Activated CD4-positive, alpha-beta memory T cell treated with anti-CD3 and anti-CD28 coated beads for 36 hours (primary cell): ENCODE measurements at places on chromosomes 3 and 15. TPM values are rescaled to one million over a fixed set of nuclear protein-coding genes. Genes with fewer than 3 reads are reported as not detected.

- DNase-seq = no peak
These were observed 213.7 kb downstream of the ZBTB20 start for GRCh38 chr3:114933407-114933806.

GRCh38 chr3:139627759-139628158 is 50.0 kb downstream of the NMNAT3 start:
- no peak for DNase-seq

- no peak for DNase-seq
These were observed 30.3 kb downstream of the IL12A start for GRCh38 chr3:160018959-160019358.

GRCh38 chr3:113228498-113229286 is 17.3 kb downstream of the BOC start:
- no peak for DNase-seq

DNA sequence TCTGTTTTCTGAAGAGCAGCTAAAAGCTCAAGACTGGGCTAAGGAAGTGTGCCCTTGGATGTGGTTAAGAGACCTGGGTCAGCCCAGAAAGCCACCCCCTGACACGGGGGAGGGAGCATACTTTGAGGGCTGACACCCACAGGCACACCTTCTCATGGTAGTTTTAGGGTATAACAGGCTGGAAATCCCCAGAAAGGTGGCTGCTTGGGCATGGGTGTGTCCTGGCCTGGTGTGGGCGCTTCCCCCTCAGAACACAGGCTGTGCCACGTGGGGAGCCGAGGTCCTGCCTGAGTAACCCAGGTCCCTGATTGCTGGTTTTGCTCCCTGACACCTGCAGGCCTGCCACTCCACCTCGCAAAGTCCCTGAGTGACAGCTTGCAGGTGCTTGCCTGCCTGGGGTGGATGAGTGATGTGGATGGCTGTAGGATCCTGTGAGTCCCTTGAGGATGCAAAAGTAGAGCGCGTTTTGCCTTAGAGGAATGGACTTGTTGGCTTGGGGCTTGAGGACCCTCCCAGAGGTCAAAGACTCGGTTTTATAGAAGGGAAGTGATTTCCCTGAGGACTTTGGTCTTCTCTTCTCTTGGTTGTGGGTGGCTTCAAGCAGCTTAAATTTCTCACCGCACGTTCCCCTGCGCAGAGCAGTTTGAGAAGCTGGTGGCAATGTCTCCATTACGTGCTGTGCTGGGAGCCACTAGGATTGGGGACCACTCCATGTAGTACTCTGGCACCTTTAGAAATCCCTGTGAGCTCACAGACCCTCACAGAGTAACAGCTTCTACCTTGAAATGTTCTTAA is 94.4 kb downstream of the DNASE1L3 start:
- DNase-seq = peak; percentile 50

- no peak for DNase-seq
These were observed 51.5 kb downstream of the RPN1 start for GRCh38 chr3:128598884-128599664.

DNA sequence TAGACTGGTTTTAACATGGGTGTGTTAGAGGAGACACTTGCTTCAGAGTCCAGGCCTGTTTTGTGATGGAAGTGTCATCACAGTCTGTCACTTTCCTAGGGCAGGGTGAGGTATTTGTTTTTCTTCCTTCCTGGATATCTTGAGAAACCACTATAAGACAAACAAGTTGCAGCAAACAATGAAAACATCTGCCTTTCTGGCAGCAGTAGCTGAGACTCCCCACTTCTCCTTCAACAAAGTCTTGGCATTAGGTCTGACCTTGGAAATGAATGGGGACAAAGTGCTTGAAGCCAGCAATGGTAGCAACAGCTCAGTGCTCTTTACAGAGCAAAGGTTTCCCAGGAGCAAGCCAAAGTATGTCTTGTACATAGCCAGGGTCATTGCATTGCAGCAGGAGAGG is 64.6 kb downstream of the CD200 start:
- no peak for DNase-seq

STX19 gene
- not detected for total RNA-seq

TM4SF1 gene
- total RNA-seq = 0.83 TPM

WDR49 gene
- total RNA-seq = not detected

TMEM108 gene
- total RNA-seq = not detected

GOLGA6B gene
- total RNA-seq = not detected

PLA2G4E gene
- not detected for total RNA-seq
